ENCODE measurements at places on chromosomes 13 and 19.
A peak's percentile ranks its signal among the peaks of the same experiment; 100 is the strongest.

DNA sequence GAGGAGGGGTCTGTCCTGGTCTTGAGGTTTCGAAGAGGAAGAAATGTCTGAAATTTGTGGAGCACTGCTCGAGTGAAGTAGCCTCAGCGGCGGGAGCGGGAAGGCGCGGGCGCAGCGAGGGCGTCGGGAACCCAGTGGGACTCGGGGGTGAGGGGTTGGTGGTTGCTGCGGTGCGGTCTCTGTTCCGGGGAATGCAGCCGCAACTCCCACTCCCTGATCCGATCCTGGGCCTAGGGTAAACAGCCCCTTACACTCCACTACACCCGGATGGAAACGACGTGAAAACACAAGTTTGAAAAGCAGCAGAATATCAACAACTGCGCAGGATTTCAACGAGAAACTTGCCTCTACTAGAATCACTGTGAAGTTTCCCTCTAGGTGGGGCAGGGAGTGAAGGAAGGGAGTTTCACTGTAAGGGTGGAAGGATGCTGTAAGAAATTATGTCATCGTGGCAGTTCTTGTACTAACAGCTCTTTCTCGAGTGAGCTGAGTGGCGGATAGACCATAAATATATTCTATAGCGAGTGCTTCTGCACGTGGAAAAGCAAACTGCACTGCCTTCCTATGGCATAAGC is 2.0 kb upstream of the KLF12 start:
- peak; percentile 76 for DNase-seq

- peak; percentile 84 for DNase-seq
Observed at GRCh38 chr19:47729468-47729798, 15.9 kb upstream of the NOP53 start.

DNA sequence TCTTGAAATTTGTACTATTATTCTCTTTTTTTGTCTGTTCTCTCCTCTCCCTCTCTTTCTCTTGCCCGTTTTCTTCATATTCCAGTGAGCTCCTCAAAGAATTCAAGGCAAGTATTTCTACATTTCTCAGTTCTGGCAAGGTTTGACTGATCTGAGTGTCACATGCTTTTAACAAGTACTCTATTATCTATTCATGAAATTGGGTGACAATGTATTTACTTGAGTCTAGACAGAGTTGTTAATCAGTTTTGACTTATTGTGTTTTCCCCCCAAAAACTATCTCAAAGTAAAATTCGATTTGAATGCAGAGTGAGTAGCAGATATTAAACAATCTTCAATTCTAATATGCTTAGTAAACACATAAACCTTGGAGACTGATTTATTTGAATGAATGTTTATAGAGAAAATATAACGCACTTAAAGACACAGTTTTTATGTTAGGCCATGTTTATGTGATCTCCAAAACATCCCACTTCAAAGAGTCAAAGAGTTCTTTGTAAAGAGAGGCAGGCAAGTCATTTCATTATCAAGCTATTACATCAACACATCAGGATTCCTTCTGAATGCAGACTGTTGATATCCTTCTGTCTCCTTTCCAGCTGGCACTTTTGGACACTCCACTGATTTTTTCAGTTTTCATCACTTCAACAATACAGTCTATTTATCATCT is 166.6 kb downstream of the SLITRK6 start:
- no peak for DNase-seq

GRCh38 chr19:41795031-41795461 is 1.3 kb upstream of the CEACAM3 start:
- peak; percentile 13 for DNase-seq

GRCh38 chr19:32196690-32197420 is 148.6 kb upstream of the ZNF507 start:
- no peak for DNase-seq

DNA sequence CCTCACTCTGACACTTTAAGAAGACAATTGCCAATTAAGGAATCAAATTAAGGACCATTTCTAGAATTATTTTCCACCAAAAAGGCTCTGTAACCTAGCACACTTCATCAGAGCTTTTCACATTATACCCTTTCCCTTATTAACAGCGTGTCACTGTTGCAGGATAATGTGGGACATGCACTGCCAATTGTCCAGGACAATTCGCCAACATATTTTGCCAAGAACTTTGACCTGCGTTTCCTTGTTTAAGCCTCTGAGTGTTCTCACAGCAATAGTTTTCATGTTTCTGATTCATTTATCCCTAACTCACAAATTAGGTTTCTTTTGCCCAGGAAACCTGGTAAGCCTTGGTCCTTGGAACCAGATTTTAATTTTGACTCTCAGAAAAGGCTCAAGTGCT is 13.3 kb downstream of the COL4A1 start:
- DNase-seq = no peak

- DNase-seq = no peak
Observed at GRCh38 chr13:97360610-97361009, 73.4 kb upstream of the RAP2A start.

GRCh38 chr19:57818378-57818777 is 3.7 kb upstream of the ZNF552 start:
- no peak for DNase-seq

GRCh38 chr13:28653111-28653510 is 5.8 kb upstream of the POMP start:
- no peak for DNase-seq

Data from astrocyte of the spinal cord (primary cell).